ENCODE measurements at places on chromosomes 1 and 21. TPM values are rescaled to one million over a fixed set of nuclear protein-coding genes. Genes with fewer than 3 reads are reported as not detected.

Gene HSPB7
- 6.1 TPM for polyA plus RNA-seq

Gene CCDC190
- polyA plus RNA-seq: not detected

Gene LCE4A
- polyA plus RNA-seq: not detected

Gene SH3D21
- 36.4 TPM for polyA plus RNA-seq

Gene PLPPR5
- 2.2 TPM for polyA plus RNA-seq

Gene ADAM30
- polyA plus RNA-seq: not detected

Gene DNAH14
- 14.0 TPM for polyA plus RNA-seq

Gene MYOG
- polyA plus RNA-seq: 0.15 TPM

Gene C1QC
- polyA plus RNA-seq: 15.7 TPM

Gene SPRR2F
- not detected for polyA plus RNA-seq

Gene MYBPH
- 0.40 TPM for polyA plus RNA-seq

Gene ANGPTL7
- not detected for polyA plus RNA-seq

Gene C1orf94
- 0.06 TPM for polyA plus RNA-seq

Gene UCK2
- polyA plus RNA-seq: 23.6 TPM

Gene RAB13
- 184 TPM for polyA plus RNA-seq

Gene PDZK1
- 244 TPM for polyA plus RNA-seq

Gene CACNA1S
- polyA plus RNA-seq: 0.76 TPM

Gene PGLYRP3
- polyA plus RNA-seq: not detected

Gene MSH4
- 0.79 TPM for polyA plus RNA-seq

Gene HSD11B1
- polyA plus RNA-seq: 0.14 TPM

Gene FMO1
- 225 TPM for polyA plus RNA-seq

Gene TTC22
- polyA plus RNA-seq: 10.5 TPM

Gene SASS6
- 7.9 TPM for polyA plus RNA-seq

Gene RHD
- polyA plus RNA-seq: 0.94 TPM

Measured in renal pelvis (tissue), 12 donors.